Liver (tissue), 10 donors: ENCODE measurements at places on chromosomes 2 and 18. TPM values are rescaled to one million over a fixed set of nuclear protein-coding genes. Genes with fewer than 3 reads are reported as not detected.

GRCh38 chr2:39018638-39019037 lies 102.2 kb downstream of the SOS1 start:
- no peak for DNase-seq

- no peak for DNase-seq
Observed at GRCh38 chr18:58313491-58314032, 269.5 kb downstream of the NEDD4L start.

- no peak for DNase-seq
Observed at GRCh38 chr2:169895294-169895985, 68.2 kb downstream of the UBR3 start.

- DNase-seq = no peak
Observed at GRCh38 chr2:165575044-165575615, 105.6 kb downstream of the CSRNP3 start.

GRCh38 chr2:120787111-120787821 lies 51.6 kb downstream of the GLI2 start:
- DNase-seq = no peak

GRCh38 chr2:19963386-19963785 lies 26.5 kb downstream of the WDR35 start:
- no peak for DNase-seq

Gene ABCG8
- polyA plus RNA-seq = 28.1 TPM

Gene IL36A
- not detected for polyA plus RNA-seq

Gene NGEF
- polyA plus RNA-seq = 10.7 TPM

Gene CEP192
- polyA plus RNA-seq = 2.5 TPM
